Dermis blood vessel endothelial cell (primary cell): ENCODE measurements at places on chromosomes 2 and 18. TPM values are rescaled to one million over a fixed set of nuclear protein-coding genes. Genes with fewer than 3 reads are reported as not detected.

DRC1 gene
- total RNA-seq: 0.09 and 0.17 TPM in 2 replicates

DSG4 gene
- total RNA-seq: not detected in 2 replicates

CD207 gene
- total RNA-seq: not detected in 2 replicates

EDAR gene
- not detected in 2 replicates for total RNA-seq

ACTR2 gene
- total RNA-seq: 107 and 193 TPM in 2 replicates

HES6 gene
- total RNA-seq: 2.2 and 3.7 TPM in 2 replicates

CYP26B1 gene
- under 0.01 and 0.60 TPM in 2 replicates for total RNA-seq

GTF2A1L gene
- 0.09 TPM in 1 of 2 replicates, not detected in the other for total RNA-seq

NAT8 gene
- not detected in 2 replicates for total RNA-seq

NR4A2 gene
- total RNA-seq: 0.14 and 0.17 TPM in 2 replicates

TRIM43 gene
- total RNA-seq: not detected in 2 replicates

COA5 gene
- 20.0 and 23.7 TPM in 2 replicates for total RNA-seq

DNAJB2 gene
- total RNA-seq: 24.0 and 27.7 TPM in 2 replicates

TCF23 gene
- total RNA-seq: not detected in 2 replicates

REG1B gene
- total RNA-seq: not detected in 2 replicates

NEURL3 gene
- total RNA-seq: 0.05 and 0.51 TPM in 2 replicates

FMNL2 gene
- 44.4 and 60.6 TPM in 2 replicates for total RNA-seq

CHRND gene
- not detected in 2 replicates for total RNA-seq

SERTAD2 gene
- 6.6 and 9.5 TPM in 2 replicates for total RNA-seq

FSHR gene
- total RNA-seq: not detected in 2 replicates

LBX2 gene
- total RNA-seq: 0.98 and 2.9 TPM in 2 replicates

CFAP65 gene
- total RNA-seq: not detected in 2 replicates

CD226 gene
- 1.0 and 2.8 TPM in 2 replicates for total RNA-seq

SERPINB13 gene
- not detected in 2 replicates for total RNA-seq

UGT1A3 gene
- not detected in 2 replicates for total RNA-seq

WNT6 gene
- not detected in 2 replicates for total RNA-seq

ACKR3 gene
- total RNA-seq: 14.0 and 16.8 TPM in 2 replicates

SCN1A gene
- total RNA-seq: under 0.01 TPM in 1 of 2 replicates, not detected in the other
